ENCODE measurements at places on chromosomes 7 and 10.

DNA sequence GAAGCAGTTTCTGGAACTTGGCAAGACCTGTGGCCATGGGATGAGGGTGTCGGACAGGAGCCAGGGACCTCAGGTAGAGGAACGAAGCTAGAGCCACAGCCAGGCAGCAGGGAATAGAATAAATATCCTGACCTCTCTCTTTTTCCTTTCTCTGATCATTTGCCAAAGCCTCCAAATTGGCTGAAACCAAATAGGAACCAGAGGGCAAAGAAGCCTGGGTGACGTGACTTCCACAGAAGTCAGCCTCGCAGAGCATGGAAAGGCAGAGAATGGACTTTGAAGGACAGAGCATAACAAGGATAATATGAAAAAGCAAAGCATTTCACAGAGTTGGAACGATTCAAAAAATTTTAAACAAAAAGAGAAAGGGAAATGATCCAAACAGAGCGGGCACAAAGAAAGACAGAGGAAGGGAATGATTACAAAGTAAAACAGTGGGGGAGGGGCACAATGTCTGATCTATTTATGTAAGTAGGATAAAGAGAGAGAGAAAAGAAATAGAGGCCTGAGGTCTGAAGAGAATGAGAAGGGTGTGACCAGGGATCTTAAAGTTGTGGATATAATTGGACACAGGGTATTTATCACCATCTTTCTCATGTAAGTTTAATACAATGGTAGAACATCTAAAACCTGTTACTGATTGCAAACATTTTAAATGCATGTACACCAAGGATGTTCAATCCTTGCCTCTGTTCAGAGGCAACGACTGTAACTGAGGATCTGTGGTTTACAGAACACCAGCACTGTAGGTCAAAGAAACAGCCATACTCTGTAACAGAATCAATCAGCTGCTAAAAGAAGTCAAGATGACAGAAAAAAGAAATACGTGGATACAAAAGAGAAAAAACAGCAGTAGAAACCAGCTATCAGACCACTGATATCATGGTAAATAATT lies 4.5 kb upstream of the ZEB1 start:
- no peak for DNase-seq

DNA sequence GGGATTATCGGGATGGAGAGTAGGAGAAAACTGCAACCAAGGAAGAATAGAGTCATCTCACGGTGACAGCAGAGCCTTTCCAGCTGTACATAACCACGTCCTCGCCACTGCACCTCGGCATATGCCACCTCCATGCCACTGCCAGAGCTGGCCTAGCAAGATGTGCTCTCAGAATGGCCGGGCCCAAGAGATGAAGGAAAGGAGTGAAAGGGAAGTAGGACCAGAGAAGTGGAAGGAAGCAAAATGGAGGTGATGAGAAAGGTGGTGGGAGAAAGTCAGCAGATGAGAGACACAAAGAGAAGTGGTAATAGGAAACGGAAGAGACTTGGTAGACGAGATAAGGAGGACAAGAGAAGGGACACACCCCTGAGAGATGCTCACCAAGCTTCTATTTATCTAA lies 8.0 kb upstream of the CALU start:
- DNase-seq: no peak

DNA sequence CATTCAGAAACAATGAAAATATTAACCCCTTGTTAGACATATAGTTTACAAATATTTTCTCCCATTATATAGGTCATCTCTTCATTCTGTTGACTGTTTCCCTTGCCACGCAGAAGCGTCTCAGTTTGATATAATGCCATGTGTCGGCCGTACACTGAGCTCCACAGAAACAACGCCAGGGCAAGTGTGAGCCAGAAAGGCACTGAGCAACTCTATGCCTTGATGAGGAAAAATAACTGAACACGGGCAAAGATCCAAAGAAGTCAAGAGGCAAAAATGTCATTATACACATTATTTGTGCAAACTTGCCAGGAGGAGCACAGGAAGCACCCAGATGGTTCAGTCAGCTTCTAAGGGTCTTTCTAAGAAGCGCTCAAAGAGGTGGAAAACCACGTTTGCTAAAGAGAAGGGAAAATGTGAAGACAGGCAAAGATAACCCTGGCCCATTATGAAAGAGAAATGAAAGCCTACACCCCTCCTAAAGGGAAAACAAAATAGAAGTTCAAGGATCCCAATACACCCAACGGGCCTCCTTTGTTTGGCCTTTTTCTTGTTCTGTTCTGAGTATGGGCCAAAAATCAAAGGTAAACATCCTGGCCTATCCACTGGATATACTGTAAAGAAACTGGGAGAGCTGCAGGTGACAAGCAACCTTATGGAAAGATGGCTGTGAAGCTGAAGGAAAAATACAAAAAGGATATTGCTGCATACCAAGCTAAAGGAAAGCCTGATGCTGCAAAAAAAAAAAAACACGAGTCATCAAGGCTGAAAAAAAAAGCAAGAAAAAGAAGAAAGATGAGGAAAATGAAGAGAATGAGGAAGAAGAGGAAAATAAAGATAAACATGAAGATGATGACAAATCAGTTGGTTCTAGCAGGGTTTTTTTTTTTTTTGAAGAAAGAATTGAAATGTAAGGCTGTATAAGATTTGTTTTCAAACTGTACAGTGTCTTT lies 15.5 kb downstream of the ARHGAP12 start:
- DNase-seq: peak; percentile 30

GRCh38 chr7:18866359-18867036 lies 250.9 kb downstream of the TWIST1 start:
- peak; percentile 97 for DNase-seq

Data from EL (cell line).